ENCODE measurements at places on chromosomes 13 and 19. TPM values are rescaled to one million over a fixed set of nuclear protein-coding genes. Genes with fewer than 3 reads are reported as not detected.

SPRY2 gene
- 90.7 TPM for total RNA-seq

TRPM4 gene
- 22.0 TPM for total RNA-seq

GRCh38 chr13:30409886-30410704 lies 12.2 kb upstream of the UBE2L5 start:
- no peak overlapping the region for H3K4me3 ChIP-seq
- no peaks in the 10 kb centered on the region for H3K4me1 ChIP-seq
- no peak overlapping the region for H3K27ac ChIP-seq
- no peaks in the 10 kb centered on the region for H3K36me3 ChIP-seq

GRCh38 chr13:87123987-87124784 lies 547.0 kb upstream of the SLITRK5 start:
- peak; percentile 79 for DNase-seq
- no peaks in the 10 kb centered on the region for H3K27me3 ChIP-seq
- H3K36me3 ChIP-seq, result no peaks in the 10 kb centered on the region
- H3K4me3 ChIP-seq, result no peak overlapping the region
